GM12878 (cell line): ENCODE measurements at places on chromosomes 2 and 18. TPM values are rescaled to one million over a fixed set of nuclear protein-coding genes. Genes with fewer than 3 reads are reported as not detected.

DNA sequence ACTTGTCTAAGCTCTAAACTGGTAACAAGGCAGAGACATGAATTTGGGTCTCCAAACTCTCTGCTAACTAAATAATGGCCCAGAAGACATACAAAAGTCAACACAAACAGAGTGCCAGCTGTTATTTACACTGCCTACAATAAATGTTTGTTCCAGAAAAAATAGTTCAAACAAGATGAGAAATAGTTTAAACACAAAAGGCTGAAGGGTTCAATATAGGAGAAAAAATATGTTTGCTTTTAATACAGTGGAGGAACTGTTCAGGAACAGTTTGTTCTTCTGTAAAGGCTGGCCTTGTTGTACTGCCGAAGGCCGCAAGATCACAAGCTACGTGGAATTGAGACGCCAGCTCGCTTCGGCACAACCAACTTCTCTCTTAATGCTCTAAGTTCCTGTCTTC lies 74.6 kb downstream of the AFF3 start:
- DNase-seq: no peak

DNA sequence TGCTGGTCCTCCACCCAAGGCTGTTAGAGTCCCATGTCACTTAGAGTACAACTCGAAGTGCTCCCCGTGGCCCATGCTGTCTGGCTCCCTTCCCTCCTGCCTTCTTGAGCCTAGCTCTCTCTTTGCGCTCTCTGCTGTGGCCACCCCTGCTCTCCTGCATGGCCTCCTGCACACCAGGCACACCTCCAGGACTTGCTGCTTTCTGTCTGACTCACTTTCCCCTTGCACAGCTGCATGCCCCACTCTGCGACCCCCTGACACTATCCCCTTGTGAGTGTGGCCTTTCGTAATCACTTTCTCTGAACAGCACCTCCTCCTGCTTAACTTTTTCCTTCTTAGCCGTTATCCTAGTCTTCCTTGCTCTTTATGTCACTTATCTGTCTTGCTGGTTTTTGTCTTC lies 343.6 kb downstream of the TGIF1 start:
- no peak for DNase-seq

The DCDC2C gene
- polyA plus RNA-seq: not detected in 2 replicates

DNA sequence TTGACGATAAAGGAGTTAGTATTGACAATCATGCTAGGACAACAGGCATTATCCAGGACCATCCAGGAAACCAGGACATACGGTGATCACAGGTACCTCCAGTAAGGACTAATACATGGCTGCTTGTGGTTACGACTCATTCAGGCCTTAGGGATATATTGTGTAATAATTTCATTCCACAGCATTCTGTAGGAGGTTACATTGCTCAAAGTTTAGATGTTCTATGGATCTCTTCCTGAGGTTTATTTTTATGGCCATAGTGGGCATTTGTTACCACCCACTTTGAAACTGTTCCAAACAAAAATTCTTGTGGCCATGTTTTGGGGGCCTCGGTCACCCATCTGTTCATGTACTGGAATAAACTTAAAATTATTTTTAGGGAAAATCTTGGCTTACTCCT lies 431.6 kb downstream of the METTL4 start:
- DNase-seq: no peak

- DNase-seq: no peak
These were observed 2.9 kb upstream of the CRIM1 start for GRCh38 chr2:36352701-36353100.

The INHBB gene
- not detected in 2 replicates for polyA plus RNA-seq

DNA sequence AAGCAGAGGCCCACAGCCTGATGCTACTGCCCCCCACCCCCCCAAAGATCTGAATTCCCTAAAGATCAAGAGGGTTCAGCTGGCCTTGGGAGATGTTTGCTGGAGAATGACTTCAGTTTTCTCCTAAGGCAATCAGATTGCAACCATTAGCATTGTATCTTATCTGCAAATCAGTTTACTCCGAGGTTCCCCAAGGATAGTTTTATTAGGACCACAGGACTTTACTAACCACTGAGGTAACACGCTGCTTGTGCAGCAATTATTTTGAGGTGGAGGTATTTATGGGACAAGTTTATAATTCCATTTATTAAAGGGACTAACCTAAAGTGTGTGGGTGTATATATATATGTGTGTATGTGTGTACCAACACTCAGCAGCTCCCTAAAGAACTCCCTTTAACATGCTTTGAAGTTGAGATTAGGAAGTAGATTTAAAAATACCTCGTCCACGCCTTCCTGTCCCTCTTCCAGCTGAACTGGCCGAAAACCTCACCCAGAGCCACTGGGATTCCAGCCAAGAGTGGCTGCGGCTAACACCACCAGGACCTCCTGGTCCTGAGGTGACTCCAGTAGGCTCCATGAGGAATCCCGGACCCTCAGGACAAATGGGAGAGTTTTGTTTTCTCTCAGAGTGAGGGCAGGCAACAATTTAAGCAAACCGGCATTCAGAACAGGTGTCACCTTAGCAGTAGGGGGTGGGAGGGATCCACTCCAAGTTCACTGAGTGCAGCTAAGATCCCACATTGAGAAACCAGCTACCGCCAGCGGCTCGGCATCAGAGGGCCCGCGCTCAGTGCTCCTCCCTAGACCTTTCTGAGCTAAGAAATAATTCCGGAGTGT lies 3.0 kb upstream of the DLX1 start:
- DNase-seq: no peak

- no peak for DNase-seq
These were observed 942.6 kb downstream of the SUCLG1 start for GRCh38 chr2:83516503-83516902.

The SERPINB11 gene
- not detected in 2 replicates for polyA plus RNA-seq

DNA sequence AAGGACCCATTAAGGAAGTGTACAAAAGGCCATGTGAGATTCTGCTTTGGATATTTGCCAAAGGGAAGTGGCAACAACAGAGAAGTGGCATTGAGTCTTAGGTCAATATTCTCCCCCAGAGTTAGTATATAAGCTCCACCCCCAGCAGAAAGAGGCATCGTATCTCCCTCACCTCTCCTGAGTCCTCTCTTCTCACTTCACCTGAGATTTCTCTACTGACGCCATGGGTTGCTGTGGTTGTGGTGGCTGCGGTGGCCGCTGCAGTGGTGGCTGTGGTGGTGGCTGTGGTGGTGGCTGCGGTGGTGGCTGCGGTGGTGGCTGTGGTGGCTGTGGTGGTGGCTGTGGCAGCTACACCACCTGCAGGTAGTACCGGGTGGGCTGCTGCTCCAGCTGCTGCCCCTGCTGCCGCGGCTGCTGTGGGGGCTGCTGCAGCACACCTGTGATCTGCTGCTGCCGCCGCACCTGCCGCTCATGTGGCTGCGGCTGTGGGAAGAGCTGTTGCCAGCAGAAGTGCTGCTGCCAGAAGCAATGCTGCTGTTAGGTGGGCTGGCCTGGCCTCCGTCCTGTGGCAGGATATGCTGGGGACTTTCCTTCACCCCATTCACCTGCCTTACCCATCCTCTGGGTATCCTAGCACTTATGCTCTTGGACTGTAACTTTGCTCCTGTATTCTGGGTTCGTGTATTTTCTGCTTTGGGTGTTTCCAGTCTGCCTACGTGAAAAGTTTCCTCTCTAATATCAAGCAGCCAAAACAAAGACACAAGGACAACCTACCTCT lies 5.9 kb downstream of the SCYGR3 start:
- peak; percentile 38 for DNase-seq

The RNF25 gene
- polyA plus RNA-seq: 25.9 and 27.4 TPM in 2 replicates

DNA sequence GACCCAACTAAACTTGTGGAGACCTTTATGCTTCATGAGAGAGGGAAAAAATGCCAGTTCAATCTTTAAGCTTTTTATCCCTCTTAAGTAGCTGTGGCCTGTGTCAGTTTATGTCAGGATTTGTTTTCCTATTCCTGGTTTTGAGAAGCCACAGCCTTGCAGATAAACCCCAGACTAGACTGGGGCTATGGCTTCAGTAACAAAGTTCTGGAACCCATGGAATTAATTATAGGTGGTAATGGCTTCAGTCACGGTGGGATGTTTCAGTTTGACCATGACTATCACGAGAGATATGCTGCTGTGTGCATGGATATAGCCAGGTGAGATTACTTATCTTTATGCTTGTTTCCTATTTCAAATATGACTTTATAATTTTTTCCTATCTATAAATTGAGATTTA lies 134.8 kb downstream of the RAPGEF4 start:
- DNase-seq: no peak

DNA sequence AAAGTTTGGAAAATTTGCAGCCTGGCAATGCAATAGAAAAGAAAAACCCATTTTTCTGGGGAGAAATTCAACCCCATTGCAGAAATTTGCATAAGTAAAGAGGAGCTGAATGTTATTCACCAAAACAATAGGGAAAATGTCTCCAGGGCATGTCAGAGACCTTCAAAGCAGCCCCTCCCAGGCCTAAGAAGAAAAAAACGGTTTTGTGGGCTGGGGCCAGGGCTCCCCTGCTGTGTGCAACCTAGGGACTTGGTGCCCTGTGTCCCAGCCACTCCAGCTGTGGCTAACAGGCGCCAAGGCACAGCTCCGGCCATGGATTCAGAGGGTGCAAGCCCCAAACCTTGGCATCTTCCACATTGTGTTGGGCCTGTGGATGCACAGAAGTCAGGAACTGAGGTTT lies 224.5 kb downstream of the TXNL1 start:
- DNase-seq: no peak

DNA sequence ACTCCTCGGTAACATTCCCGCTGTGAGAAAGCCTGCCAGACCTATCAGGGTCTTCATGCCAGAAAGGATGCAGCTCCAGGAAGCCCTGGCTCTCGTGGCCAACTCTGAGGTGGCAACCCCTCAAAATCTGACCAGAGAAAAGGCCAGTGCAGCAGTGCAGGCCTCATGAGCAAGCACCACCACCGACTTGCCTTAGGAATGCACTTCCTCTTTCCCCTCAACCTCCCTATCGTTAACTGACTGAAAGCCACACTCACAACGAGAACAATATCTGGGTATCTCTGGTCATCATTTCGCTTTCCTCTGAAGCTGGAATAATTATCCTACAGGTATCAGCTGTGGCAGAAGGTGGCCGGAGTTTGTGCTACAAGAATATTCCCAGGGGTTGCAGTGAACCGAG lies 101.4 kb upstream of the POU3F3 start:
- no peak for DNase-seq

GRCh38 chr2:8540552-8541055 lies 141.3 kb upstream of the ID2 start:
- DNase-seq: no peak

- DNase-seq: no peak
These were observed 1.7 kb downstream of the FAP start for GRCh38 chr2:162241571-162241970.

The NOL4 gene
- 7.1 and 7.4 TPM in 2 replicates for polyA plus RNA-seq

The MDH1B gene
- polyA plus RNA-seq: 0.87 and 1.8 TPM in 2 replicates

GRCh38 chr2:179270689-179271088 lies 6.1 kb upstream of the SESTD1 start:
- DNase-seq: no peak

DNA sequence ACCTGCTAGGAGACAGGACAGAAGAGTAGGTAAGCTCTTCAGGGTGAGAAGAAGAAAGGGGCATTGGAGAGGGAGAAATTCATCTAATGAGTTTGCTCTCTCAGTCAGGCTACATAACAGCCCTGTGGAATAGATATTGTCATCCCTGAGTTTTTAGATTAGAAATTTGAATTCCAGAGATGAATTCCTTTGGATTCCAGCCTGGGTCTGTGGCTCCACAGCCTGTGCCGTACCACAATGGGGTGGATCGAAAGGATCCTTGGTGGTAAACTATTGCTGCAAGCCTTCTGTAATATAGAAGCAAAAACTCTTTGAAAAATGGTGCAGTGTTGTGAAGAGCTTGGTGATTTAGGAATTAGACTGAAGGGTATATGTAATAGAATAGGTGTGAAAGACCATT lies 21.0 kb downstream of the MYO1B start:
- no peak for DNase-seq

The RAB6C gene
- polyA plus RNA-seq: not detected in 2 replicates

DNA sequence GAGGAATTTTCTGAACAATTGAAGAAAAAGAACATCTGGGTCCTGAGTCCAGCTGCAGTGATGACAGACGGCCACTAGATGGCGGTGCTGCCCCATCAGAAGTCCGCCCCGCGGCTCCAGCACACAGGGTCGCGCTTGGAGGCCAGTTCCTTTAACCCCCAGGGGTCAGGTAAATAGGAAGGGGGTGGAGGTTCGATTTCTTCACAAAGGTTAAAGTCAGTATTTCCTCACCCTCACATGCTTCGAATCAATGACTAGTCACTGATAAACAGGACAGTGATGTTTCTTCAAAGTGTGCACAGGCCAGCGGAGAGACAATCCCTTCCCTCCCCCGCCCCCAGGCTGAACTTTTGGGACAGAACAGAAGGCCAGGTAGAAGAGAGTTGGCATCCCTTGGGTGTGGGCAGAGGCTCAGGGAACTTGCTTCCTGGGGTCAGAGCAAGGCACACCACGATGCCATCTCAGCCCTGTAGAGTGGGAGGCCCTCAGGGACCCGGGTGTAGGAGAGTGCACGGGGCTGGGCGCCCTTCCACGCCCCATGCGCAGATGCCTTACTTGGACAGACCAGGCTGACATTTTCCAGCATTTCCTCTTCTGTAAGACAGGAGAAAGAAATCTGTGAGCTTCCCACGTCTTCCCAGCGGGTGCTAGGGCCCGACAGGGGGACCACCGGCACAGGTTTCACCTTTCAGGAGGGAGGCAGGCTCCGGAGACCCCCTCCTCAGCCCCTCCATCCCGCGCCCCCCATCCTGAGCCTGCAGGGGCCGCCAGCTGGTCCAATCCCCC lies 722 bp downstream of the APOB start:
- no peak for DNase-seq

The TUBB6 gene
- polyA plus RNA-seq: 149 and 153 TPM in 2 replicates

- no peak for DNase-seq
These were observed 458 bp downstream of the HYCC2 start for GRCh38 chr2:201070948-201071478.

GRCh38 chr18:69878213-69878933 lies 69.3 kb downstream of the CD226 start:
- no peak for DNase-seq

The CHAC2 gene
- polyA plus RNA-seq: 67.6 and 68.5 TPM in 2 replicates

The SNRNP27 gene
- polyA plus RNA-seq: 77.6 and 92.8 TPM in 2 replicates

GRCh38 chr2:5982903-5983265 lies 290.7 kb downstream of the SOX11 start:
- no peak for DNase-seq

DNA sequence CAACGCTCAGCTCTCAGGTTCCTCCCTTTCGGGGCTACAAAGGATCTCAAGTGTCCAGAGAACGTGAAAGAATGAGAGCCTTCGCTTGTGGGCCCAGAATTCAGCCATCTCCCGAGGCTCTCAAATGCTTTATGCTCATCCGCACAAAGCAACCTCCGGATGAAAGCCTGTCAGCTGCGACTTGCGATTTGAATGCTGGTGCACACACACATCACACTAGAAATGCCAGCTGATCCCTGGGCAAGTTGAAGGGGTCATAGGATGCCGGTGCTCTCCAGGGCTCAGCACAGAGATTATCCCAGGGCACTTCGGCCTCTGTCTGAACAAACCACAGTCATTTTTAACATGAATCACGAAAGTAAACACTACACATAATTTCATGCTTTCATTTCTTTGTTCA lies 141.8 kb upstream of the MYT1L start:
- DNase-seq: no peak

GRCh38 chr2:170475878-170476277 lies 239.3 kb upstream of the SP5 start:
- no peak for DNase-seq
